ENCODE measurements at places on chromosomes 5 and 9.
A peak's percentile ranks its signal among the peaks of the same experiment; 100 is the strongest.

DNA sequence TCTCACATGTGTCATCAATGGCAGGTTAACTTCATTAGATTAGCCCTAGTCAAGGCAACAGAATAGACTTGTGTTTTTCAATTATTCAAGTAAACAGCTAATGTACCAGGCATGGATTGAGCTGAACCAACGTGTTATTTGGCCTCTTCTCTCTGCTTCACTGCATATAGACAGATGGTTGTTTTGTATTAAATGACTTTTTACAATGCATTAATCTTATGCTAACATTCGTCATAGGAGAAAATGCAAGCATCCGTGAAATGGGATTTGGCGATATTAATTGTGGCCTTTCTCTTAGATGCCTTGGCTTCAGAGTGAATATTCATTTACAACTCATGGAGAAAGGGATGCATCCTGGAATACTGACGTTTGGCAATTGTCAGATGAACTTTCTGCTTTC lies 208.0 kb downstream of the KCTD16 start:
- DNase-seq: no peak

DNA sequence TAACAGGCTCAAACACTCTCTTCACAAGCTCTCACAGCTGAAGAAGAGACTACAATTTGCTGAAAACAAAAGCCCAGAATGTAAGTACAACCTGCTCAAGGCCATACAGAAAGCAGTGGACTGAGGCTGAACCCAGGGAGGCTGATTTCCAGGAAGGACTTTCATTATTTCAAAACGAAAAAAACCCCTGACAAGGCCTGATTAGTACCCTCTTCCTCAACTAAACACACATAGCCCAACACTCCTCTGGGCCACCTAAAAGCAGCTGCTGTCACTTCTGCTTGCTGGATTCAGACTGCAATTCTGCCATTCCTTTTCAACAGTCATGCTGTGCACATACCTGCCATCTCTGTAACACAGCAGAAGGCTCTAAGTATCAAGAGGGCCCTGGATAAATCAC lies 18.2 kb downstream of the NRG2 start:
- no peak for DNase-seq

GRCh38 chr9:132637351-132637750 lies 32.4 kb downstream of the DDX31 start:
- DNase-seq: no peak

GRCh38 chr5:371811-372555 lies 50.5 kb downstream of the AHRR start:
- no peak for DNase-seq

- peak; percentile 11 for DNase-seq
These were observed 131.5 kb upstream of the GRHPR start for GRCh38 chr9:37290940-37291485.

GRCh38 chr9:132588098-132588497 lies 5.7 kb downstream of the BARHL1 start:
- no peak for DNase-seq
